ENCODE measurements at places on chromosomes 6 and 20.

DNA sequence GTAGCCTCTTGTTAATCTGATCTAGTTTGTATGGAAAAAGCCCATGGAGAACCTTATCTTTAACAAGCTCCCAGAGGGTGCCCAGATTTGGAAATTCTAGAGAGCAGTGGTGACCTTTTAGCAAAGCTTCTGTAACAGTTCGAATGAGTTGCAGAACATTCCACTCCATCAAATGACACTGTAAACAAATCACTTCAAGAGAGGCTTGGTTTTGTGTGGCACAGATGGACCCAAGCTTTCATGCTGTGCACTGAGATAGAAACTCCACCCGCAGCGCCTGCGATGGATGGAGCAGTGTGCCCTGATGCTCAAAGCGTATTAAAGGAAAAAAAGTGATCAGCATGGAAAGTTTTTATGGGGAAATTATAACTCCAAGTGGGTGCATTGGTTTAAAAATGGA, 55.1 kb upstream of the ISM1 start:
- DNase-seq: no peak

DNA sequence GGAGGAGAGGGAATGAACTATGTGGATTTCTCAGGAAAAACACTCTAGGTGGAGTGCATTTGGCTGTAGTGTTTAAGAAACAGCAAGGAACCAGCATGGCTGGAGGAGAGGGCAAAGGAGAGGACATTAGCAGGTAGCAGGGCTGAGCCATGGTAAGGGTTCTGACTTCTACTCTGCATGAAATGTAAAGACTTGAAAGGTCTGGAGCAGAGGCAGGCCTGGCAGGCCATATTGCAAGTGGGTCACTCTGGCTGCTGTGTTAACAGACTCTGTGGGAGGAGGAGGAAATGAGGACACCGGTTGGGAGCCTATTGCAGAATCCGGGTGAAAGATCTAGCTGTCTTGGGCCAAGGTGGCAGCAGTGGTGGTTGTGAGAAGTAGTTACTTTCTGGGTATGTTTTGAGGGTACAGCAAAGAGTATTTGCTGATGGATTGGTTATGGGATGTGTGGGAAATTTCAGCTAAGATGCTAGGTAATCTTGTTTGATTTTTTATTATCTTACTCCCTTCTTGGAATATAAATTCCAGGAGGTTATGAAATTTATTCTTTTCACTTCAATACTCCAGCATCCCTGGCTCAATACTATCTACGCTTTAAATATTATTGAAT, 115.9 kb upstream of the BCLAF1 start:
- DNase-seq: peak; percentile 13

DNA sequence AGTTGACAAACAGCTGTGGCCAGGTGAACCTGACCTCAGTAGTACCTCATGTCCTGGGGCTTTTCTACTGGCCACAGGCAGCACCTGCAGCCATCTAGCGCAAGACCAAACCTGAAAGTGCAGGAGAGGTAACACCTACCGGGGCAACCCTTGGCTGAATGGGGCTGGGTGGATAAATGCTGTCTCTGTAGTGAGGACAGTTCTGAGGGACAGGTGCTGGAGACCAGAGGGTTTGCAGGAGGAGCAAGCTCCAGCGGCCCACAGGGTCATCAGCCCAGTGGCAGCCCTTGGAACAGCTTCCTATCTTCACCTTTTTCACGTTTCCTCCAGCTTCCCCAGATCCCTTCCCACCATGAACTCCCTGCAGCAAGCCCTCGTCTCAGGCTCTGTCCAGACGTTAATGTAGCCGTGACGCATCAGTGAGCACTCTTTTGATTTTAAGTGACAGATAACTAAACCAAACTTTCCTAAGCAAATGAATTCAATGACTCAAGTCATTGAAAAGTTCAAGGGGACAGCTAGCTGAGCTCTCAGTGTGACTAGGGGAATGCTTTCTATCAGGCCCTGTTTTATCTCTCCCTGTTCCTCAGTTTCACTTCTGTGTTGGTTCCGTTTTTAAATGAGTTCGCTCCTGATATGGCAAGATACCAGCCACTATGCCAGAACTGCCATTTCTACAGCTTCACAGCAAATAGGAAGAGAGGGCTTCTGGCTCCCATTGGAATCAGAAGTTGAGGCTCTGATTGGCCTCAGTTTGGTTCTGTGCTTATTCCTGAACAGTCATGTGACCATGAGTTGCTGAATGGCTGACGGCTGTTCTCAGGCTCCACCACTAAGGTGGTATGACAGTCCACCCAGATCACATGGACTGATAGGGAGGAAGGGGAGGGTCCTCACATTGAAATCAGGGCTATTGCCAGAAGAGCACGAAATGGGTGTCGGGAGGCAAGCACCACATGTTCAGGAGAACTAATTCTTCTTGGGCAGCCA, 12.1 kb upstream of the PFDN4 start:
- DNase-seq: no peak

DNA sequence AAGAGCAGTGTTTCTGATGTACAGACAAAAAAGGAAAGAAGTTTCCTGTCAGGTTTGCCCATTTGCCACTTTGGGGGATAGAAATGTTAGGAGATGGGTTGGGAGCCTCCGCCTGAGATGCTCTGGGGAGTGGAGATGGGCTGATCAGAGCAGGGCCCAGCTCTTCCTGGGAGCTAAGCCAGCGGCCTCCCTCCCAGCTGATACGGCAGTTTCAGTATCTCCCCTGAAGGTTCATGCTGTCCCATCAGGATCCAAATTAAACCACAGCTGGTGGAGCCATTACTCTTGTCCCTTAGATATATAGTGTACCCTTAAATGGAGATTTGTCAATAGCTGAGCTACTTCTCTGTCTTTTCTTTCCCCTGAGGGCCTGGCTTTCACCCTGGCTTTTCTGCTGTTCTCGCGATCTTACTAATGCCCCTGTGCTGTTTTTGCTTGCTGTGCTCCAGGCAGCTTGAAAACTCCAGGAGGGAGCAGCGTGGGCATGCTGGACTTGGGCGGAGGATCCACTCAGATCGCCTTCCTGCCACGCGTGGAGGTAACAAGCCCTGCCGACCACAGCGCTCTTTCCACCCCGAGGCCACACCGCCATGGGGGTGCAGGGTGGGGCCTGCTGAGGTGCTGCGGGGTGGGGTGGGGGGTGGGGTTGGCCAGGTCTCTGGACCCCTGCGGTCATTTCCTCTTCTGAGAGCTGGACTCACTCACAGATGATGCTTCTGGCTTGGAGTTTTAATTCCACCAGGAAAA, 20.9 kb downstream of the ENTPD6 start:
- no peak for DNase-seq

GRCh38 chr6:169589699-169590257, 112.1 kb downstream of the WDR27 start:
- DNase-seq: no peak

DNA sequence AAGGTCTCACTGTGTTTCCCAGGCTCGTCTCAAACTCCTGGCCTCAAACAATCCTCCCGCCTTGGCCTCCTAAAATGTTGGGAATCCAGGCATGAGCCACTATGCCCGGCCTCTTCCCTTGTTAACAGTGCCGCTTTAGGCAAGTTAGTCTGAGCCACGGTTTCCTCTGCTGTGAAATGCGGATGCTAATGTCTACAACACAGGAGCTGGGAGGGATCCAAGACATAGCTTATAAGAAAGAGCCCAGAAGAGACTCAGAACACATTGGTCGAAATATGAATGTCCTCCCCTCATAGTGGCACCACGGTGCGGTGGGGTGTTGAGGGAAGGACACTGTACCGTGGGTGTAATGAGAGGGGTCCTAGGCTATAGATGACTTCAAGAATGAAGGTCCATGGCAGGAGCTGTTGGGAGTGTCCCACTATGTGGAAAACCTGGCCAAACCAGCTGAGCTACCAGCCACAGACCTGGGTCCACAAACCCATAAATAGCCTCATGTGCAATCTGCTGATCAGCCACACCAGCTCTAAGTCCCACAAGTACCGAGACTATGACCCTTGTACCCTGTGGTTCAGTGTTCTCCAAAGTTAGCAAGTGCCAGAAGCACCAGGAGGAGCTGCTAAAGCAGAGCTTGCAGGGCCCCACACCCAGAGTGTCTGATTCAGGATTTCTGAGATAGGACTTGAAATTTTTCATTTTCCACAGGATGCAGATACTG, 57.8 kb upstream of the ZFAND3 start:
- no peak for DNase-seq

GRCh38 chr20:61929561-61929960, 136.1 kb downstream of the TAF4 start:
- no peak for DNase-seq

DNA sequence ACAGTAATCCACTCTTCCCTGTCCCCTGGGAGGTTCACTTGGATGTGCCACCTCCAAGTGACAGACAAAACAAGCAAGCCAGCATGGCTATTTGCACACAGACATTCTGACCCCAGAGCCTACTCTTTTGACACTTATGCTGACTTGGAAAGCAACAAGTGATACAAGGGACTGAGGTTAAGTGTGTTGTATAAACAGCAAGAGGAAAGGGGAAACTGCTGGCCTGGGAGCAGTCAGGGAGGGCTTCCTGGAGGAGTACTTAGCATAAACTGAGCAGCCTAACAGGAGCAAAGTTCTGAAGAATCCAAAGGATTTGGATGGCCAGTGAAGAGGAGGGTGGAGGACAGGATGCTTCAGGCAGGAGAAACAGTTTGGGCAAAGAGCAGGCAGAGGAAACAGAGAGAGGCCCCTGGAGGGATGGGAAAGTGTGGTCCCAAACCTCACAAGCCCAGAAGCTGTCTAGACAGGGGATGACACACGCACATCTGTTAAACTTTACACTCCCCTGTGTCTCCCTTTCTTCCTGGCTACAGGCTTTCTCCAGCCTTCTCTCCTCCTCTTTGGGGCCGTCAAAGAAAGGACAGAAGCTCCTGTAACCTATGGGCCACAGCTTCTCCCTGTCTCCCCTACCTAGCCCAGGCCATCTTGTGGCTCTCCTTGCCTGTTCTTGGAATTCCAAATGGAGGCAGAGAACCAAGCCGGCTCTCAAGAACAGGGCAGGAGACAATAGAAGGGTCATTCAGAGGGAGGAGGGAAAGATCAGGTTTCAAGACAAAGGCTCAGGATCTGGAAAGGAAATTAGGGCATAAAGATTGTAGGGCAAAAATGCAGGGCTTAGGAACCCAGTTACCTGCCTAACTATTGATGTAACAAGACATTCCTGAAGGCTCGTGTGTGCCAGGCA, 19.3 kb downstream of the SULF2 start:
- peak; percentile 56 for DNase-seq

Measured in cardiac fibroblast (primary cell).